ENCODE measurements at places on chromosomes 2 and 18.
A peak's percentile ranks its signal among the peaks of the same experiment; 100 is the strongest.

- DNase-seq = peak; percentile 86
Measured at GRCh38 chr18:48007955-48008701, 77.7 kb upstream of the SMAD2 start.

DNA sequence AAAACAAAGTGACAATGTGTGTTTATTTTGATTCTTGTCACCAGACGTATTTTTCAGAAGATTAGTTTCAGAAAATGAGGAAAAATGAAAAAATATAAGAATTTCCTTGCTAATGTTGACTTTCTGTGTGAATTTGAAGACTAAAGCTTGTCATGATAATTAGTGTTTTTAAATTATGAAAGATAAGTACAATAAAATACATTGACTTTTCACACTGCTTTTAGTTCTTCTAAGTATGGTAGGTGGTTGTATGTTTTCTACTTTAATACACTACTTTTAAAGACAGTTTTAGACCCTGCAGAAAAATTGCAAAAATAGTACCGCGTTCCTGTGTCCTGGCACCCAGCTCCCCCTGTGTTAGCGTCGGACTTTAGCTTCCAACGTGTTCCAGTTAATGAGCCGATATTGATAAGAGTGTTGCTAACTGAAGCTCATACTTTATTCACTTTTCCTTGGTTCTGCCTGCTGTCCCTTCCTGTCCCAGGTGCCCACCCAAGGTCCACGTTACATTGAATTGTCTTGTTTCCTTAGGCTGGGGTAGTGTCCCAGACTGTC is 695 bp downstream of the RBFA start:
- DNase-seq = no peak

DNA sequence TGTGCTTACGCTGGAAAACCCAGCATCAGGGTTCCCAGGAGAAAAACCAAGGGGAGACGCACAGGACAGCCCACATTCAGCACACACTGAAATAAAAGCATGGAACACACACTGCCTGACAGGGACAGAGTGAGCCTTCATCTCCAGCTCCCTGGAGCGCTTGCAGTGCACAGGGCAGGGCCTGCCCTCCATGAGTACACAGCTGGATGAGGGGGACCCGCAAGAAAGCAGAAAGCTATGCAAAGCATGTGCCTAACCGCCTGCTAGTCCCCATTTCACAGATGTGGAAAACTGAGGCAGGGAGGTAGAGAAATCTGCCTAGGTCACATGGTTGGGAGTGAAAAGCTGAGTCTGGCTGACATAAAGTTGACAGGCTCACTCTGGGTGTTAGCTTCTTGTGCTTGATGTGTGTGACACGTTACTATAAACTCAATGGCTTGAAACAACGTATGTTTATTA is 187.1 kb downstream of the HDAC4 start:
- no peak for DNase-seq

DNA sequence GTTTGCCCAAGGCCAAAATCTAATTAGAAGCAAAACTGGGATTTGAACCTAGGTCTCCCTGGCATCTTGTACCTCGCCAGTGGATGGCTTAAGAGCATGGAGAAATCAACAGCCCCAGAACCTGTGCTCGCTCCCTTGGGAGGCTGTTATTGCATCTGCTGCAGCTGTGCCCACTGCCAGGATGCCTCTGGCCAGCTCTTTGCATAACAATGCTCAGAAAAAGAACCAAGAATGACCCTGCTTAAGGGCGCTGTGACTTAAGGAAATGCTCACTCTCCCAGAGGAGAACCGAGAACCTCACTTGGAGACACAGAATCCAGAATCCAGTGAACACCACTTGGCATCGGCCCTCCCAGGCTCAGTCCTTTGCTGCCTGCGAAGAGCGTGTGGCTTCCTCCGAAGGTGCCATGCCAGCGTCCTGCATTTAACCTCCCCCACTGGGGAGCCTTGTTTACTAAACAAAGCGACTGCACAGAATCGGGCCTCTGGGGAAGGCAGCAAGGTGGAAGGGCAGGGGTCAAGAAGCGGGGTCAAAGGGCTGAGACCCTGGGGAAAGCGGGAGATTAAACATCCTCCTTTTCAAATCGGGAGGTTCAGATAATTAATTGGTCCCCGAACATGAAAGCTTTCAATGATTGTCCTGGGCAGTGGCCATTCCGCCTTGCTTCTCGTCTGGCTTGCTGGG is 71.0 kb upstream of the BOD1L2 start:
- no peak for DNase-seq

DNA sequence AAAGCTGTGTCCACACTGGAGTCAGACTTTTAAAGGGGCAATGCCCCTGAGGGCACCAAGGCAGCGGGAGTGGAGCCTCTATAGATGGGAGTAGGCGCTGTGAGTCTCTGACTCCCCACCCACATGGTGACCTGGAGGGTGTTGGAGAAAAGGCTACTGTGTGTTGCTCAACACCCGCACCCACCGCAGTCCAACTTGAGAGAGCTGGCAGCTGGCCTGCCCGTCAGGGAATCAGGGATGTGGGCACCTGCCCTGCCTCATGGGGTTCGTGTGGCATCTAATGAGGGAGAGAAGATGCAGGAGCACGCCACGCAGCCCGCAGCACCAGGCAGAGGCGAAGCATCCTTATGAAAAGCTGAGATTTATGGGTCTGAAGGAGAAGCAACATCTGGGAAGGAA is 84.2 kb downstream of the KLHL29 start:
- peak; percentile 19 for DNase-seq

DNA sequence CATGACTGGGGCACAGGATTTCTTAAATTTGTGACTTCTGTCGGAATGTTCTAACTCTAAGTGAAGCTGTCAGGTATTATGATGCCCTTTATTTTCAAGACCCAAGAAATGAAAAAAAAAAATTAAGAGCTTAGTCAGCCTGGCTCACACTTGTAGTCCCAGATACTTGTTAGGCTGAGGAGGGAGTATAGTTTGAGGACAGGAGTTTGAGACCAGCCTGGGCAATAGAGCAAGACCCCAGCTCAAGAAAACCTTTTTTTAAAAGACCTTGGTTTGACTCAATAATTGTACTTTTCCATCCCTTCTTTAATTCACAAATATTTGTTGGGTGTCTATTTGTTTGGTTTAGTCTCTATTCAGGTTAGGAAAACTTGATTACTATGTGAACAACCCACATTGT is 310.0 kb downstream of the STK39 start:
- no peak for DNase-seq

GRCh38 chr2:209146682-209147320 is 277.0 kb upstream of the MAP2 start:
- no peak for DNase-seq

DNA sequence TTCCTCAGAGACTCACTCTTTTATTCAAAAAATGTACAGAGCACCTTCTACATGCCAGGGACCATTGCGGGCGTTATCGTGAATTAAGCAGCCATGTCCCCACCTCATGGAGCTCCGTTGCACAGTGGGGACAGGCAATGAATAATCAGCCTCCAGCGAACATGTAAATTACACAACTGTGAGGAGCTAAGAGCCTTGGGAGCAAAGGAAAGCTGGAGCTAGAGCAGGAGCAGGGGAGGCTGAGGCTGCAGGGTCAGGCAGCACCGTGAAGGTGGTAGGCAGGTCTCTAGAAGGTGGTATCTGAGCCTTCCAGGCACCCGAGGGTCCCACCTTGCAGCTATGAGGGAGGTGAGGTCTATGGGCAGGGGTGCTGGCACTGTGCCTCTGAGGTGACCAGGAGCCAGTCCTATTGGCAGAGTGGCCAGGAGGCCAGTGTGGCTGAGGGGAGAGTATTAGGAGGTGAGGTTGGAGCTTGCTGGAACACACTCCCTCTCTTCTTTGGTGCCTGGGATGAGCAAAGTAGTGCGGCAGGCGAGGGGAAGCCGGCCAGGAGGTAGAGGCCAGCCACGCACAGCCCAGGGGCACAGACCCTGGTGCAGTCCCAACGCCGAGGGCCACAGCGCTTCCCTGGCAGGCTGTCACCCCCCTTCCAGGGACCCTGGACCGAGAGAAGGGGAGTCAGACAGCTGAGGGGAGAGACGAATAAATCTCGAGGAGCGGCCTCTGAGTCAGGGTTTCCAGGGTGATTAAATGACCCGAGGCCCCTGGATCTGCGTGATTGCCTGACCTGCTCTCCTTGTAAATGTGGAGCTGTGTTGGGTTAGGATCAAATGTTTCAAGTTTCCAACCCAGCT is 167.3 kb downstream of the SEPTIN10 start:
- DNase-seq = peak; percentile 14

DNA sequence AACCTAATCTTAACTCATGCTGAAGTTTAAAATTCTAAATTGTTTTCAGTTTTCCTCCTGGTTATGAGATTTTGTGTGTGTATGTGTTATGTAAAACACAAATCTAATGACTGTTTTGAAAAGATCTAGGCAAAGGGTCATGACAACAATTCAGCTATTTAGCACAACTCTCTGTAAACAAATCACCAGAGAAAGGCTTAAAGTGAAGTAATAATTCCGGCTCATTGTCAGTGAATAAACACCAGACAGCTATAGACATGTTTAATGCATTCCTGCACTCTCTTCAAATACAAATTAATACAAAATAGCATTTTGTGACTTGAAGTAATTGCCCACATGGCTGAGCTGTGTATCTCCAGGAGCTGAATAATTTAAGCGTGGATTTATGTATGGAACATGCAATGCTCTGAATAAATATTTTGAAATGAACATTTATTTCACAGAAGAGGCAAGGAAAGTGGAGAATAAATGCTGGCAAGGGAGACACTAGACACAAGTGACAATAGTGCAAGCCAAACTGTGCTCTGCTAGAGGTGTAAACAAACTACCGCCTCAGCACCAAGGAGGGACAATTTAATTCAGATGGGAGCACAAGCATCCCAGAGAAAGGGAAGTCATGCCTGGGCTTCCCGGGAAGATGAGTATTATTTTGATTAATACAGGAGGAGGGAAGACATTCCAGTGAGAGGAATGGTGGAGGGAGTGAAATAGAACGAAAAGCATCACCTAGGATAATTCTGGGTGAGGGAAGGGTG is 133.6 kb upstream of the XPO1 start:
- no peak for DNase-seq

DNA sequence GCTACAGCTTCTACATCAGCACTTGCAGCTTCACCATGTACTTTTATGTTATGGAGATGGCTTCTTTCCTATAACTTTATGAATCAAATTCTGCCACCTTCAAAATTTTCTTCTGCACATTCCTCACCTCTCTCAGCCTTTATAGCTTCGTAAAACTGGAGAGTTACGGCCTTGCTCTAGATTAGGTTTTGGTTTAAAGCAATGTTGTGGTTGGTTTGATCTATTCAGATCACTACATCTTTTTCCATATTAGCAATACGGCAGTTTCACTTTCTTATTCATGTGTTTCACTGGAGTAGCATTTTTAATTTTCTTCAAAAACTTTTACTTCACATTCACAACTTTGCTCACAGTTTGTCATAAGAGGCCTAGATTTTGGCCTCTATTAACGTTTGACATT is 242.9 kb upstream of the GYPC start:
- DNase-seq = no peak

GRCh38 chr18:62672600-62672999 is 42.7 kb upstream of the PHLPP1 start:
- no peak for DNase-seq

- DNase-seq = no peak
Measured at GRCh38 chr2:174465327-174465726, 21.5 kb downstream of the GPR155 start.

- no peak for DNase-seq
Measured at GRCh38 chr2:11014026-11014425, 102.3 kb downstream of the KCNF1 start.

- DNase-seq = peak; percentile 36
Measured at GRCh38 chr18:57561728-57562423, 24.6 kb downstream of the FECH start.

GRCh38 chr2:85470850-85471800 is 52.6 kb downstream of the SH2D6 start:
- DNase-seq = no peak

GRCh38 chr2:23636426-23636825 is 251.4 kb downstream of the KLHL29 start:
- DNase-seq = no peak

GRCh38 chr2:119010336-119010735 is 68.3 kb downstream of the MARCO start:
- no peak for DNase-seq

DNA sequence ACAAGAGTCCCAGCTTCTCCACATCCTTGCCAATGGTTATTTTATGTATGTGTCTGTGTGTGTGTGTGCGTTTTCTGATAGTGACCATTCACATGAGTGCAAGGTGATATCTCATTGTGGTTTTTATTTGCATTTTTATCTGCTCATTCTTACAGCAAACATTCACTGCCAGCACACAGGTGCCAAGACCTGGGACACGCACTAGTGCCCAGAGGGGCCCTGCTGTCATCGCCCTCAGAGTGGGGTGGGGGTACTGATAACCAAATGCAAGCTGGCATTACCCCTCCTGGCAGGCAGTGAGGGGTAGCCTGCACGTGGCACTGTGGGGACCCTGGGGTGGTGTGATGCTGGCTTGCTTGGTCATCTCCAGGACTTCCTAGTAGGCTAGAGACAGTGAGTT is 285.4 kb downstream of the LPIN1 start:
- no peak for DNase-seq

DNA sequence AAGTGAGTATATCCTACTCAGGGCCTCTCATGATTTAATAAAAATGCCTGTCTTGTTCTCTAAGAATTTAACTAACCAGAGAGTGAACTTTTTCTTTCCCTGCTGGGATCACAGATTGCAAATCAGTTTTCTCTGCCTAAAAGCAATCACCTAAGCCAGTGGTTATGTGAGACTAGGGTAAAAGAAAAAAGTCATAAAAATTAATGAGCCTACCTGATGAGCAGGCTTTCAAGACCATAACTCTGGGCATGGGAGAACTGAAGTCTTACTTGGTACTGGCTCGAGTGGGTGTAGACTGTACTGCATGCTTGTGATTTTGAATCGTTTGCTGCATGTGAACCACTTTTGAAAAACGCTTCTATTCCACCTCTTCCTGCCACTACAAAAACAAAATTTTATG is 1677.0 kb upstream of the LRRTM1 start:
- no peak for DNase-seq

GRCh38 chr18:59268127-59268720 is 5.0 kb downstream of the RAX start:
- no peak for DNase-seq

DNA sequence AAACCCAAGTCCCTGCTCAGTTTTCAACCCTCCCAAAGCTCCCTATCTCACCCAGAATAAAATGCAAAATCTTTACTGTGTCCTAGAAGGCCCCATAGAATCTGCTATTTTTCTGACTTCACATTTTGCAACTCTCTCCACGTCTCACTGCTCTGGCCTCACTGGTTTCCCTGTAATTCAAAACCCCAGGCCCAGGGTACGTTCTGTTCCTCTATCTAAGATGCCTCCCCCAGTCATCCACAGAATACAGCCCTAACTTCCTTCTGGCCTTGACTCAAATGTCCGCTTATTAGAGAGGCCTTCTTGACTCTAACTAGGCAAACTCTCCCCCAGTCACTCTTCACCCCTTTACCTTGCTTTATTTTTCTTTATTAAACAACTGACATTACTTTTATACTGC is 42.0 kb downstream of the FAM161A start:
- DNase-seq = no peak

DNA sequence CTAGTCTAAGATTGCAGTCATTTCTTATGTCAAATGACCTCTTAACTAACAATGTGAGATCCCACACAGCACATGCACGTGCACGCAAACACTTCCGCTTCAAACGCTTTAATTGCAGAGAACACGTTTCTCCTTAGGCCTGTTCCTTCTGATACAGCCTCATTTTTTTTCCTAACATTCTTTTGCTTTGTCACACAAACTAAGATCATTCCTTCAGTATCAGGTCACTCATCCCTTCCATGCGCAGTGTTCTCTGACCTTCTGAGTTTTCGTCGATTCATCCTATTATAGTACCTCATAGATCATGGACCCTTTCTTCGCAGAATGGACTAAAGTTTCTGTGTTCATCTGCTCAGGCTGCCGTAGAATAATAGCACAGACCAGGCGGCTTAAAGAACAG is 327.1 kb upstream of the CDH19 start:
- no peak for DNase-seq
